ENCODE measurements at places on chromosomes 13 and 19.
A peak's percentile ranks its signal among the peaks of the same experiment; 100 is the strongest.

- DNase-seq: no peak
Measured at GRCh38 chr13:97359181-97360057, 74.5 kb upstream of the RAP2A start.

GRCh38 chr19:58001895-58002369, 688 bp downstream of the ZNF606 start:
- DNase-seq: no peak

- no peak for DNase-seq
Measured at GRCh38 chr13:79736356-79736755, 255.4 kb downstream of the NDFIP2 start.

DNA sequence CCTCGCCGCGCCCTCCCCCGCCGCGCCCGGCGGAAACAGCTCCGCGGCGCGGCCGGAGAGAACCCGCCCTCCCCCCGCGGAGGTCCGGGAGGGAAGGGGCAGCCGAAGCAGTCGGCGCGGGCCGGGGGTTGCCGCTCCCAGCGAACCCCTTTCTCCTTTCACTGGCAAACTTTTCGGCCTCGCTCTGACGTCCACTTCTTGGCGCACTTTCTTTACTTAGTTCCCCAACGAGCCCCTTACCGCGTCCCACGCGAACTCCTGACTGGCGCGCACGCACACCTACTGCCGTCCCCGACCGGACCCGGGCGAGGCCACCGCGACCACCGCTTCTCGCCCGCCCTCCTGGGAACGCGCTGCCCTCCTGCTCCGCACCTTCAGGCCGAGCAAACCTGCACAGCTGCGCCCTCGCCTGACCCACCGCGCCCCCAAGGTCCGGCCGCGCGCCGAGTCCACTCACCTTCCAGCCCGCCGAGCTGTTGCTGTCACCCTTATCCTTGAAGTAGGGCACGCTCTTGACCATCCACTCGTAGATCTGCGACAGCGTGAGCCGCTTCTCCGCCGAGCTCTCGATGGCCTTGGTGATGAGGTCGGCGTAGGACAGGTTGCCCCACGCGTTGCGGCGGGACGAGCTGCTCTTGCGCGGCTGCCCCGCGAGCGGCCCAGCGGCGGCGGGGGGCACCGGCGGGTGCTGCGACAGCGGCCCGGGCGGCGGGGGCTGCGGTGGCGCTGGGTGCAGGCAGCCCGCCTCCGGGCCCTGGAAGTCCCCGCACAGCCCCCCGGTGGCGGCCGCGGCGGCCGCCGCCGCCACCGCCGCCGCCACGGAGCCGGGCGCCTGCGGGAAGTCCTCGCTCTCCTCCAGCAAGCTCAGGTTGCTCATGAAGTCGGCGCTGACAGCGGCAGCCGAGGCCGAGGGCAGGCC, 1.1 kb downstream of the FOXO1 start:
- DNase-seq: peak; percentile 74
